ENCODE measurements at places on chromosomes 12 and 14.

GRCh38 chr14:104589338-104590195, 10.0 kb downstream of the C14orf180 start:
- no peak for DNase-seq

DNA sequence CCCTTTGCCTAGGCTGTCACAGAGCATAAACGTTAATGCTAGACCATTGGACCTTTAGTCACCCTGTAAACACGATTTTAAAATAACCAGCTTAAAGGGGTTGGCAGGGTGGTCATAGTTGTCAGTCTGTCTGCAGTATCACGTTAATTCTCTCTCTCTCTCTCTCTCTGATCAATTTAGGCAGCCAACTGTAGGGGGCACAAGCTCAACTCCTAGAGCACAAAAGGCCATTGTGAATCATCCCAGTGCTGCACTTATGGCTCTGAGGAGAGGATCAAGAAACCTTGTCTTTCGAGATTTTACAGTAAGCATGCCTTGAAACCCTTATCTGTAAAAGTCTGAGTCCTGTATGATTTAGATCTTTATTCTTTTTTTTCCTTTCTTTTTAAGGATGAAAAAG, 97.1 kb downstream of the SCAF11 start:
- DNase-seq = no peak

DNA sequence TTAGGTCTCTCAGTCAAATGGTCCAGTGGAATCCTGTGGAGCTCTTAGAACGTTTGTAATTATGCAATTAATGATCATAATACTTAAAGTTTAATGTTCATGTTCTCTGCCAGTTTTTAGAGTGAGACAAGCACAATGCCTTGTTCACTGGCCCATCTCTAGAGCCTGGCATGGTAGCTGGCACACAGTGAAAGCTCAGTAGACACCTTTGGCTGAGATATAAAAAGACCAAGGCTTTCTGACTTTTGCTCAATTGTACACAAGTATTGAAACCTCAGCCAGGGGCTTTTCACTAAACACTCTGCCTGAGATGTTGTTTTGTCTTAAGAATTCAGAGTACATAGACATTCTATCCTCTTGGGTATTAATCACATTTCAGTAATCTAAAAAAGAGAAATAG, 241.8 kb upstream of the ATP2B1 start:
- no peak for DNase-seq

DNA sequence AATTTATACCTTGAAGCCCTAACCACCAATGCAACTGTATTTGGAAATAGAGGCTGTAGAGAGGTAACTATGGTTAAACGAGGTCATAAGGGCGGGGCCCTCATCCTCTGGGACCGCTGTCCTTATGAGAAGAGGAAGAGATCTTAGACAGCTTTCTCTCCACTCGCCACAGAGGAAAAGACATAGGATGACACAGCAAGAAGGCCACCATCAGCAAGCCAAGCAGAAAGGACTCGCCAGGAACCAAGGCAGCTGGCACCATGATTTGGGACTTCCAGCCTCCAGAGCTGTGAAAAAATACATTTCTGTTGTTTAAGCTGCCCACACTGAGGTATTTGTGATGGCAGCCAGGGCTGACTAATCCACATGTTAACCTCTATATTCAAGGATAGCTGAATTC, 30.4 kb upstream of the BCAT1 start:
- DNase-seq = no peak

DNA sequence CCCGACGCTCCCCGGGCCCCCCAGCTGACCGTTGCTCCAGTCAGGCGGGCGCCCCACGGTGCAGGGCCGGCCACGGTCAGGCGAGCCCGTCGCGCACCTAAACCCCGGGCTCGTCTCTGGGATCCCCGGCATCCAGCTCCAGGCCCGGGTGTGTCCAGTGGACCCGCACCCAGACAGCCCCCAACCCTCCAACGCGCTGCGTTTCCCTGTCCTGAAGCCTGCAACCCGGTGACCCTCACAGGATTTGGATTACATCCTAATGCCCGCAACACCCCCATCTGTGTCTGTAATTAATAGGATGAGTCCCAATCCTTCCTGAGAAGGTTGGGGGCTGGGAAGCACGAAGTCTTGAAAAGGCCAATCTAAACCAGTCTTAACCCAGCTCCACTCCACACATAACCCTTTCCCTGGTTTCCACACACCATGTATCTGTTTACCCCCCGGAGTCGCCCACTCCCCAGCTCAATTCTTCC, 10.4 kb downstream of the CPNE6 start:
- no peak for DNase-seq

- no peak for DNase-seq
Measured at GRCh38 chr12:56216461-56216860, 5.3 kb downstream of the RNF41 start.

DNA sequence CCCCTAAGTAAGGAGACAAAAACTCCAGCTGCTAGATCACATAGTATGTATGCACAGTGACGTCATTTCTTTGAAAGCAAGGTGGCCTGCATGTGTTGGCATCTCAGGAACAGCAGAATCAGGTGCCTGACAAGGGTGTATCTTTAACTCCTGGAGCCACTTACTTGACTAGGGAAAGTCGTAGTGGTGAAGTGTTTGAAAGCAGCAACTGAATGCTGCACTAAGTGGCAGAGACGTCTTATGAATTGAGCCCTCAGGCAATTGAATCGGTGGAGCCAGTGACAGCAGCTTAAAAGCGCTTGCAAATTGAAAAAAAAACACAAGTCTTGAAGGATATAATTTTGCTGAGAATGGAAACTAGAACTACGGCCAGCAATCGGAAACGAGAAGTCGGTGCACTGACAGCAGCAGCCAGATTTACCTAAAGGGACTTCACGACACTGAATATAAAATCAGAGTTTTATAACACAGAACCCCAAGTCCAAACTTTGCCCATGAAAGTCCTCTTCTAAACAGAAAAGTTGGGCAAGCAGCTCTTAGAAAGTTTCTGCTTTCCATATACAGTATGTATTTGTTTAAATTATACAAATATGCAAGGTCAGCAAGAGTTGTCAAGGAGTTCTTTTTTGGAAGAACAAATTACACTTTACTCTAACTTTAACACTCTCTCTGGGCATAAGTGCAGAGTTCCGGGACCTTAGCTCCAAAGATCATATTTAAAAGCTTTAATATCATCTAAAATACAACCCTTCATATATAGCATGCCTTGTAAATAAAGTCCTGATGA, 1.1 kb downstream of the IGF1 start:
- no peak for DNase-seq

- DNase-seq = no peak
Measured at GRCh38 chr12:4802841-4803240, 82.6 kb downstream of the GALNT8 start.

GRCh38 chr14:25350021-25350420, 300.1 kb upstream of the STXBP6 start:
- no peak for DNase-seq
